ENCODE measurements at places on chromosomes 5 and 9.

DNA sequence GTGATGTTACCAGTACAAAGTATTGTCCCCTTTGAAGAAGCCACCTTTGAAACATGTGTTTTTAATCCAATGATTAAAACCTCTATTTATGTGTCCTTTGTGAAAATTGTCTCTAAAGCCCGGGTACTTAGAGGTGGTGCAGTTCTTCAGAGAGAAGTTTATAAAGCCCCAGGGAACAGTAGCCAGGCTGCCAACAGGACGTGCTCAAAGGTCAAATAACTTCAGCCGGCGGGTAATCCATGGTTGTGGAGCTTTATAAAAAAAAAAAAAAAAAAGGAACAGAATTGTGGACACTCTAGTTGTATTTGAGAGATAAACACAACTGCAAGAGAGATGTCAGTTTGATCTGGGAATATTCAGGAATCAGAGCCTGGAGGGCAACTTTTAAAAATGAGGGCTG, 57.9 kb upstream of the CTNND2 start:
- no peak for DNase-seq

GRCh38 chr9:128635266-128636023, 21.2 kb downstream of the DYNC2I2 start:
- peak; percentile 84 for DNase-seq

GRCh38 chr9:137373611-137373980, 49.4 kb downstream of the EXD3 start:
- DNase-seq, result no peak

- no peak for DNase-seq
Measured at GRCh38 chr9:92474587-92474986, 7.7 kb downstream of the ASPN start.

GRCh38 chr5:86152988-86153560, 464.7 kb upstream of the COX7C start:
- DNase-seq, result no peak

- DNase-seq, result no peak
Measured at GRCh38 chr9:30534896-30535295, 1849.5 kb upstream of the ACO1 start.
